ENCODE measurements at places on chromosomes 1 and 21.

- DNase-seq, result no peak
These were observed 77.9 kb upstream of the RRP15 start for GRCh38 chr1:218207194-218207593.

DNA sequence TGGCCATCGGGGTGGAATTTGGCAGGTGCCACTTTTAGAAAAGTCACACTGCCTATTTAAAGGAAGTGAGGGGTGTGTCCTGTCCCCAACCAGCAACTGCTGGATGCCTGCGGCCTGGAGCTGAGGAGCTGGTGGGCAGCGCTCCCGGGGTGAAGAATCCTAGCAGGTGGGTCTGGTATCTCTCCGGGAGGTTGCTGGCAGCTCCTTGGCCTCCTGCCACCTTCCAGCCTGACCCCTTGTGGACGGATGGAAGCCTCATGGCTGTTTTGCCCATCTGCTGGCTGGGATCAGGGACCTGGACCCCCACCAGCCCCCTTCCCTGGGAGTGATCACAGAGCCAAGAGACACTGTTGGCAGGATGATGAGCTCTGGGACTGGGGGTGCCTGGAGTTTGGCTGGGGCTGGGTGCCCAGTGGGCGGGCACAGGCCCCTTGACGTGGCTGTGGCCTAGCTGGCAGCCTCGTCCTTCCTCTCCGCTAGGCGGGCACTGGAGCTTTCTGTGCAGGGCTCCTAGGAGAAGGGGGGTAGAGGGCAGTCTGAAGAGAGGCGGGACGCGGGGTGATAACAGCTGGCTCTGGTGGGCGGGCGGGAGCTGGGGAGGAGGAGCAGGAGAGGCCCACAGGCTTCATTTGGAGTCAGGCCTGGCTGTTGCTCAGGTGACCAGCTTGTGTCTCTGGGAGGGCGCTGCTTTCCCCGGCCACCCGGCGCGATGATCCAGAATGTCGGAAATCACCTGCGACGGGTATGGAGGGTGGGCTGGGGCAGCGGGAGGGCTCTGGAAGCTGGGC, at the start of gene ACOT11:
TSS of gene ACOT11 (plus strand) at position 628 of the 788 bp plus-strand sequence. CDS start at position 710, 82 bp downstream.
- no peak for DNase-seq

GRCh38 chr1:36572906-36573305, 90.2 kb upstream of the CSF3R start:
- DNase-seq, result no peak

- DNase-seq, result no peak
These were observed 13.2 kb downstream of the CAPN2 start for GRCh38 chr1:223725578-223725977.

GRCh38 chr1:153087652-153088051, 6.7 kb downstream of the SPRR2E start:
- DNase-seq, result no peak

DNA sequence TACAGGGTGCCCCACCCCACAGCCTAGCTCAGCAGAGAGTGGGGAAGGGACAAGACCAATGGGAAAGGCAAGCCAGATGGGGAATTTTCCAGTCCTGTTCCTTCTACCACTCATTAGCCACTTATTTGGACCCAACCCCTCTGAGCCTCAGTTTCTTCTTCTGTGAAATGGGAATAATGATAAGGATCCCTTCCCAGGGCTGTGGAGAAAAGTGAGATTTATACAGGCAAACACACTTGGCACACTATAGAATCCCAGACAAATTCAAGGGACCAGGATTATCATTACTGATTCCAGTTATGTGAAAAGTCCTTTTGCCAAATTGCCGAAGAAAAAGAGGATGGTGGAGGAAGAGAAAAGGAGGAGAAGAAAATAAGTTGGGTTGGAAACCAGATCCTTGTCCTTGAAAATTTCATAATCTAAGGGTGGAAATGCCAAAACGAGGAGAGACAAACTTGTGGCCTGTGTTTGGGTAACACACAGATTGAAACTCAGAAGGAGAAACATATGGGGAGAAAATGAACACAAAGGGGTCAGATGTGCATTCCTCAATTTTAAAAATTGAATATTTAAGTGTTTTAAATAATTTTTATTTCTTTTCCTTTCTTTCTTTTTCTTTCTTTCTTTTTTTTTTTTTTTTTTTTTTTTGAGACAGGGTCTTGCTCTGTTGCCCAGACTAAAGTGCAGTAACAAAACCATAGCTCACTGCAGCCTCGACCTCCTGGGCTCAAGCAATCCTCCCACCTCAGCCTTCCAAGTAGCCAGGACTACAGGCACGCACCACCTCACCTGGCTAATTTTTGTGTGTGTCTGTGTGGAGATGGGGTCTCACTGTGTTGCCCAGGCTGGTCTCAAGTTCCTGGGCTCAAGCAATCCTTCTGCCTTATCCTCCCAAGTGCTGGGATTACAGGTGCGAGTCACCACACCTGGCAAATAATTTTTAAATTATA, 9.6 kb downstream of the CAPN2 start:
- no peak for DNase-seq

GRCh38 chr1:54238353-54239034, 38.5 kb downstream of the MRPL37 start:
- DNase-seq, result no peak

DNA sequence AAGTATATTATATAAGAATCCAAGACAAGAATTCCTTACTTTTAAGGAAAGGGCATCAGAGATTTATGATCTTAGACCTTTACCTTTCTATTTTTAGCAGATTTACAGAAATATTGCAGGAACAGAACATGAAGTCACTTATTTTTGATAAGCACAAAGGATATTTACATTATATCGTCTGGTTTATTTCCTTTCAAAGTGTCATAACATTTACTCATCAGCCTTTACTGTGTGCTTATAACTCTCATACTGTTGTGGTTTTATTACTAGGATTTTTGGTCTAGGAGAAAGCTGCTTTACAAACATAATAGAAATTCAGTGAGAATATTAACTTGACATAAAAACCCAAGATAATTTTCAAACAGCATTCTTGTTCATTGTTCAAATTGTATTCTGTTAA, 47.6 kb downstream of the APP start:
- no peak for DNase-seq

GRCh38 chr1:226211181-226211821, 12.2 kb upstream of the MIXL1 start:
- DNase-seq, result no peak

Data from stimulated activated CD8-positive, alpha-beta memory T cell treated with anti-CD3 and anti-CD28 coated beads, Interleukin-4, amount 100 ng/mL, for 1 hour (primary cell).